ENCODE measurements at places on chromosomes 2 and 18.

GRCh38 chr18:44409515-44409914 is 271.2 kb upstream of the SETBP1 start:
- DNase-seq: no peak

DNA sequence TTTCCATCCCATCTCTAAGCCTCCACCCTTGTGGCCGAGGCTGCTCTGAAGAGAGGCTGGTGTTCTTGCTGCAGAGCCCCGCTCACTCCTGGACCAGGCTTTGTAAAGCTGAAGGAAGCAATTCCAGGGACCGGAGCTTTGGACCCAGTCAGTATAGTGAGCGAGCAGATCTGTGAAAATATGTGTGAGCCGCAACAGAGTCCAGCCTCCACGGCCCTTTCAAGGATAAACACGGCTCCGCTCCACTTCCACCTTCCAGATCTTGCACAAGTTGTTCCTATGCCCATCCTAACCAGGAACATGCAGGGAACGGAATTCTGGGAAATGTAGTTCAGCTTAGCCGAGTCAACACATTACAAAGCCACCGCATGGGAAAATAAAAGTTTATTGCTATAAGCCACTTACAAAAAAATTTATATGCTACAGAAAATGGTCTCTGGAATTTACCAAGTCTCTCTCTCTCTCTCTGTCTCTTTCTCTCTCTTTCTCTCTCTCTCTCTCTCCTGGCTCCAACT is 151.7 kb upstream of the ZNF521 start:
- DNase-seq: peak; percentile 67

GRCh38 chr2:173989160-173989883 is 24.1 kb upstream of the SP3 start:
- DNase-seq: no peak

- no peak for DNase-seq
Measured at GRCh38 chr18:3177902-3178687, 41.7 kb downstream of the MYOM1 start.

DNA sequence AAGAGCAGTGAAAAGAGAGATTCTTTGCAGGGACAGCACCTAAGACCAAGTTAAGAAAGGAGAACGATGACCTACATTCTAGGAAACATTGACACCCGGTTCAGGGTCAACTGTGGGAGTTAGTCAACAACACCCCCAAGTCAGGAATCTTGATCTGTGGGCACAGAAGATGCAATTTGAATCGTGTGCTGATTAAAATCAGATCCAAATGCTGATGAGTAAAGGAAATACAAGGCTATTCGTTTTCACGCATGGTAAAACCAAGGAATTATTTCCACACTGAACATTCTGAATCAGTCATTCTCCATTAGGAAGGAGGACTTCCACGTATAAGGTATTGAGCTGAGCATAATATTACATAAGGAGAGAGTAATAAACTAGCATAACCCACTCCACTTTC is 124.2 kb downstream of the COPS8 start:
- no peak for DNase-seq

DNA sequence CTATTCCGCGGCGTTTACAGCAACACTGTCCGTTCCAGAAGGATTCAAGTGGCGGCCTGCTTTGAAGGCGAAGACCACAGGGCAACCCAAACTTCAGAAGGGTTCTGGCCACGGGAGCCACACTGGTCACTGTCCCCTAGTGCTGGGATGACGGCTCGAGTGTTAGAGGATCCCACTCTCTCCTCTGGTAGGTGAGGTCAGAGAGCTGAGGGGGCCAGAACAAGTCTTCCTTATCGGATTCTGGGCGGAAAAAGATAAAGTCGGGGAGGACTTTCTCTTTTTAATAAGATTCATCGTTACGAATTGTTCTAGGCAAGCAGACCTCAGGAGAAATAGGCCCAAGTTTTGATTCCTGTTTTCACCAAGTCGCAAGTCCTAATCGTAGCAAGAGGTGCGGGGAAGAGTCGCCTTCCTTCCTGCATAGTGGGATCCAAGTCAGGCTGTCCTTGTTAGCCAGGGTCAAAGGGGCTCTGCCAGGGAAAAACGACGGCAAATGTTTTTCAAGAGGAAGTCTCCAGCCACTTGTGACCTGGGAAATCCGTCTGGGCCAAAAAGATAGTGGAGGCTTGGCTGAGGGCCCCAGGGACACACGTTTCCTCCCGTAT is 864 bp upstream of the MYL12A start:
- DNase-seq: no peak

GRCh38 chr2:104866883-104867812 is 13.2 kb downstream of the POU3F3 start:
- no peak for DNase-seq

DNA sequence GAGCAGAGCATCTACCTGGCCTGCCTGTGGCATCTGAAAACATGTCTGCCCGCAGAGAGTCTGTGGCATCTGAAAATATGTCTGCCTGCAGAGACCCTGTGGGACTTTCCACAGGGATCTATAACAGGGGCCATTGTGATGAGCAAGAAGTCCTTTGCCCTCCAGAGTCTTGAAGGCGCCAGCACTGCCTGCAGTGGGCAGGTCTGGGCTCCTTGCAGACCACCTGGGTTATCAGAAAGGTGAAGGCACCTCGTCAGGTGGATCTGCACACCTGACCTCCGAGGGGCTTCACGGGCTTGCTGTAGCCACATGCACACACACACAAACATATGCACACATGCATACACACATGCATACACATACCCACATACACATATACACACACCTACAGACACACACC is 189.5 kb upstream of the HDAC4 start:
- no peak for DNase-seq

DNA sequence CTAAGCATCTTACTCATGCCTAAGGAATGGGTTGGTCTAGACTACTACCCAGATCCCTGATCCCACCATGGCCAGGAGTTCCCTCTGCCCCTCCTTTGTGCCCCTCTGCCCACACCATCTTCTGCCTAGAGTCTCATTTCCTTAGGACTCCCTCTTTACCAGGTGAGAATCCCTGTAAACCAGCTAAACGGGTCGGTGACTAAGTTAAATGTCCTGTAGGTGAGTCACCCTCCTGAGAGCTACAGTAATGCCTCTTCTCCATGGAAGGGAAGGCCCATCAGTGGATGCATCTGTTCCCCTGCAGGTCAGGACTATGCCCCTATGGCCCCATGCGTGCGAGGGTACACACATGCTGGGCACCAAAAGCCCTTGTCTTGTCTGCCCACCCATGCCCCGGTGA is 25.4 kb downstream of the PTGR3 start:
- peak; percentile 18 for DNase-seq

GRCh38 chr2:160652236-160652635 is 158.6 kb upstream of the RBMS1 start:
- no peak for DNase-seq

- no peak for DNase-seq
Measured at GRCh38 chr2:41970988-41971660, 76.7 kb upstream of the PKDCC start.

DNA sequence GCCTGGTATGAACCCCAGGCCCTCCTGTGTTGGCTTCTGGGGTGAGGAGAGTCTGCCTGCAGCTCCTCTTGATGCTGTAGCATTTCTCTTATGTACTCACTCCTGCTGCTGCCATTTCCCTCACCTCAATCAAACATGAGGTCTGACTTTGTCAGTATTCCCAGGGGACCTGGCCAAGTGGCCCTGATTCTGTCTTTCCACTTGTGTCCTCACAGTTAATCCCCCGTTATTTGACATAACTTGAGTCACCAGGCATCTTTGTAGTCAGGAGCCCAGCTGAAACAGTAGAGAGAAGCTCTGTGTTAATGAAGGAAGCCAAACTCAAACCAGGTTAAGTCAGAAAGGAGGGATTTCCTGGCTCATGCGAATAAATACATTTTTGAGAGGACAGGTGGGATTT is 55.0 kb downstream of the SLC9A2 start:
- no peak for DNase-seq

DNA sequence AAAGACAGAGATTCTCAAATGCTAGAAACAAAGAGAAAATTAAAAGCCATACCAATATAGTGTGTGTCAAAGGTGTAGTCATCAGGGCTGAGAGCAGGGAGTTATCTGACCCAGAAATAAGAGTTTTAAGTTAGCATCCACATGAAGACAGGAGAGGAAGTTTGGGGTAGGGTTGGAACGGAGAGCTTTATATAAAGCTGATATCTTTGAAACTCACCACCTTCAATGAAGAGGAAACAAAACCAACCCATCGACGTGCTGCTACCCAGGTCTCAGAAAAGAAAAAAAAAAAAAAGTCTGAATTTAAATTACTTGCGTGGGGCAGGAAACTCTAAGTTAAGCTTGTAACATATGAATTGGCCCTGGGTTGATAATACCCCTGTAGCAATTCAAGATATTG is 42.4 kb downstream of the ARL4C start:
- DNase-seq: no peak

- DNase-seq: no peak
Measured at GRCh38 chr2:190896477-190896876, 15.9 kb downstream of the GLS start.

DNA sequence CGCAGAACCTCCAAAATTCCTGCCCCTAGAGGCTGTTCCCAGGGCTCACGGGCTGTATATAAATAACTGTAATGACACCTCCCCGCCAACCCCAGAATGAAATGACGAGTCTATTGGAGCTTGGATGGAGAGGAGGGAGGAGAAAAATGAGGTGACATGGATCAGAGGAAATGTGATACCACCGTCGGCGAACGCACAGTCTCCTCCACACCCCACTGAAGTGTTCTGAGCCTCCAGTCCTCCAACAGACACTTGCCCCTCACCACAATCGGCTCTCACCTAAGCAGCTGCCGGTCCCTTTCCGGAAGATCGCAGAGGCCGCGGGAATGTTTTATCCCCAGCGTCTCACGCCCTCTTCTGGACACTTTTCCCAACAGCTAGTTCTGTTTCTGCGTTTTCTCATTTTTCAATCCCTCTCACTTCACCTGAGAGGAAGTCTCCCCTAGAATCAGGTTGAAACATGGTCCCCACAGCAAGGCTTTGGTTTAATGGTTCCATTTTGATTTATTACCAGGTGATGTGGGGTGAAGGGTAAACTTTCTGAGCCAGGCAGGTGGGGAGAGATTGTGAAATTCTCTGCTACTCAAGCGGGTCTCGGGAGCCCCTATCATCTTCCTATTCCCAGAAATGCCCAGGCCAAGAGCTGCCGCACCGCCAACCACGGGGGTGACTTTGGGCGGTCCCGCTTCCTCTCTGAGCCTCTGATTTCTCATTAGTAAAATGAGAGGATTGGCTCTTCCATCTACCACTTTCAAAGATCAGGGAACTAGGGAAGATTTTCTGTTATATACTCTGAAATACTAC is 9.1 kb upstream of the MYO5B start:
- DNase-seq: peak; percentile 64

GRCh38 chr2:237998530-237998929 is 31.7 kb downstream of the UBE2F start:
- no peak for DNase-seq

DNA sequence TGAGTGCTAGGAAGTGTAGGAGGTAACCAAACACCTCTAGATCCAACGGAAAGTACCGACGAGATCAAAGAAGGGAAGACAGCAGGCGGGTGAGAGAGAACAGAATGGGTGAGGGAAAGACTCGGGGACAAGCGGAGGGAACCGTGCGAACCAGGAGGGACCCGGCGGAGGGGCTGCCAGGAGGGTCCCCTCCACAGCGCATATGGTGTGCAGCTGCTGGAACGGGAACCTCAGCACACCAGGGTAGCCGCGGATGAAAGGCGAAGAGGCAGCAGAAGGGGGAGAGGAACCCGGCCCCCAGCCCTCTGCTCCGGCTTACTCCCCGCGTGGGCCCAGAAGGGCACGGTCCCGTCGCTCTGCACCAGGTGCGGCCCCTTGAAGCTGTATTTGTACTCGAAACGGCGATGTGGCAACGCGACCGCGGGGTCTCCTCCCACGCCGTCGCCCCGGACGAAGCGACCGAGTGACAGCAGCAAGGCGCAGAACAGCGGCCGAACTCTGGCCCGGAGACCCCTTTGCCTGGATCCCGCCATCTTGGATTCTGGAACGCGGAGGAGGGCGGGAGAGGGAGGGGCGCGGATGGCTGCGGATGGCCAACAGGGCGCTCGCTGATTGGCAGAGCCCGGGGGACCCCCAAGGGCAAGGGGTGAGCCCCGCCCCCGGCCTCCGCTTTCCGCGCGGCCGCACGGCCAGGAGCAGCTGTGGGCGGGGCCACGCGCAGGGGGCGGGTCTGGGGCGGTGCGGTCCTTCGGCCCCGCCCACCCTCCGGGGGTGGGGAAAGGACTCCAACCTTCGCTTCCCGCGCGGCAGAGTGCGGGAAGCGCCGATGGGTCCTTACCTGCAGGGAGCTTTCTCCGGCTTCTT is at the start of gene LMAN1:
LMAN1 (minus strand) TSS at position 554 of the 864 bp plus-strand sequence; CDS start at position 533, 21 bp downstream.
- DNase-seq: peak; percentile 77

DNA sequence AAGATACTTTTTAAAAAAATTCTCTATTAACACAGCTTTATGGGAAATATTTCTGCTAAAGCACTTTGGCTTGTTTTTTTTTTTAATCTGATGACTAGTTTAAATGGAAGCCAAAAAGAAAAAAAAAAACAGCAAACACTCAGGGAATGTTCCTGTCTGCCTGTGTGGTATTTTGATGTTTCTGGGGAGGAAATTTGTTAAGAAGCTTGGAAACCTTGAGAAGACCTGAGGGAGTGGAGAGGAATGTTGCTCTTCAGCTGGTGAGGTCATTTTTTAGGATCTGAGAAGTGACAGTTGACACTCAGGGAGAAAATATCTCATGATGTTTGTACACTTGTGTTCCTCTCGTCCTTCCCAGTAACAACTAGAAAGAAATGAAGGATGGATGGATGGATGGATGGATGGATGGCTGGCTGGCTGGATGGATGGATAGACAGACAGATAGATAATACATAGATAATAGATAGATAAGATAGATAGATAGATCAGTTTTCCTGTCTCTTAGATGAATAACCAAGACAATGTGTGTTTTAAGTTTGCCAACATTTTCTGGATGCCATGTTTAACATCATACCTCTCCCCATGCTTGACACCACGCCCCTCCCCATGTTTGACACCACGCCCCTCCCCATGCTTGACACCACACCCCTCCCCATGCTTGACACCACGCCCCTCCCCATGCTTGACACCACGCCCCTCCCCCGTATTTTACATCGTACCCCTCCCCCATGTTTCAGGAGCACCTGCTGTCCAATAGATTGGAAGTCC is 84.8 kb downstream of the CTIF start:
- peak; percentile 92 for DNase-seq

DNA sequence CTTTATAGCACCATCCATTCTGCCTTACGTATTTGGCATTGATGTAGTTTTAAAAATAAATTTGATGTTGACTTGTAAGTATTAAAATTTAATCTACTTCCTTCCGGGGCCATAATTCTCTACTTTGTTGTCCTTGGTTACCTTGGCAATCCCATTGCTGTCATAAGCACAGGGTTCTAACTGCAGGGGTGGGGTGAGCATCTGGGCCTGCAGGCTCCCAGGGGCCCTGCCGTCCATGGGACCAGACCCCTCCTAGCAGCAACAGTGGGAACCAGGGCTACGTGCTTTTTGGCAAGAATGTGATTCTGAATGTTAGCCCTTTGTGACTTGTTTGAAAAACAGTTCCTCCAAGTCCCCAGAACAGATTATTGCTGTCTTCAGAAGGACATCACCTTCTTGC is 4.9 kb downstream of the ASAP2 start:
- DNase-seq: no peak

Measured in kidney glomerular epithelial cell (primary cell).